ENCODE measurements at places on chromosomes 11 and 22.

- no peak for DNase-seq
These were observed 1.9 kb upstream of the OR51B4 start for GRCh38 chr11:5303626-5304025.

GRCh38 chr11:34621876-34622275 is 983 bp downstream of the EHF start:
- DNase-seq: no peak

- DNase-seq: no peak
These were observed 133.5 kb upstream of the CADM1 start for GRCh38 chr11:115637599-115638241.

GRCh38 chr11:34830648-34831047 is 85.5 kb downstream of the APIP start:
- no peak for DNase-seq

All from NCI-H2081 treated with DMSO at 0.1 percent for 48 hours (cell line).